Pulmonary artery endothelial cell (primary cell): ENCODE measurements at places on chromosomes 16 and 17. TPM values are rescaled to one million over a fixed set of nuclear protein-coding genes. Genes with fewer than 3 reads are reported as not detected.

Gene GPR179
- total RNA-seq, result not detected in 2 replicates

Gene RNF112
- total RNA-seq, result 0.07 TPM in 2 replicates

Gene PKMYT1
- 4.6 and 8.2 TPM in 2 replicates for total RNA-seq

Gene SEPTIN12
- not detected in 2 replicates for total RNA-seq

Gene GFOD2
- total RNA-seq, result 40.6 and 41.6 TPM in 2 replicates

DNA sequence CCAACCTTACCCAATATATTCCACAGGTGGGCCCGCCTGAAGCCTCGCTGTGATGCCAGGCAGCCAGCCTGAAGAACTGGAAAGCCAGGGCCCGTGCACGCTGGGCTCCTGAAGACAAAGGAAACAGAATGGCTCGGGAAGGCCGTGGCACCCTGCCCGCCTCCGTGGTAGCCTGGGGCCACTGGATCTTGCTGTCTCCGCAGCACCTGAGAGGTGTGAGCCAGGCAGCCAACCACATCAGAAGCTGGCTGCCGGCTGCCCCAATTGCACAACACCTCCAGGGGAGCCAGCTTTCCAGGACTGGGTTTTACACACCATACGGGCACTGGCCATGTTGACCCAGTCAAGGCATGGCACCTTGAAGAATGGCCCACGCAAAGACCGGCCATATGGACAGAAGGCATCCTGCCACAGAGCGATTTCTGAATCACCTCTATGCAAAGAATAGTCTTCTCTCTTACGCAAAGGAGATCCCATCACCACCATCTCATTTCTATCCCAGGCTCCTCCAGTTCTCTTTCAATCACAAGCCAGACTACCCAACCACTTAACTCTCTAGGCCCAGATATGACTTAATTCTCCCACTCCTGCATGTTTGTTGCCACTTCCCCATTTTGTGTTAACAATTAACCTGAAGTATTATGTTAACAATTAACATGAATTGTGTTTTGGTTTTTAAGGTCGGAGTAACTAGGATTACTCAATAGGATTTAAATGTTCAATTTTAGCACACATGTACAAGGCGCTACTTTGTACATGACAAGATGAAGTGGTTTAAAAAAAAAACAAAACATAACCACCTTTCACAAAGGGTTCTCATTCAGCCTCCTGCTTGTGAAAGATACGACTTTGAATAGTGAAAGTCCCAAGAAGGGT lies 32.1 kb downstream of the ZFHX3 start:
- no peak for DNase-seq

- DNase-seq, result no peak
Observed at GRCh38 chr16:17224879-17225281, 245.9 kb downstream of the XYLT1 start.

DNA sequence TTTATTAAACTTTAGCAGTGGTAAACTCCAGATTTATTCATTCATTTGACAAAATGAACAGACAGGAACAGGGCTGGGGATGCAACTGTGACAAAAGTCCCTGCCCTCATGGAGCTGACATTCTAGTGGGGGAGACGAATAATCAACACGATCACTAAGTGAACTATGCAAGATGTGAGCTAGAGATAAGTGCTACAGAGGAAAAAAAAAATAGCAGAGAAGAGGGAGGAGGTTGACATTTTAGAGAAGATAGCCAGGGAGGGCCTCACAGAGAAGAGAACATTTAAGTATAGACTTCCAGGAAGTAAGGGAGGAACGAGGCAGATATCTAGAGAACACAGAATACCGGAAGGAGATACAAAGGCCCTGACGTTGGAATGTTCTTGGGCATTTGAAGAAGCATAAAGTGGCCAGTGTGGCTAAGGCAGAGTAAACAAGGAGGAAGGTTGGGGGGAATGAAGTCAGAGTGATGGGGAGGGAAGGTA lies 17.9 kb upstream of the AP1G1 start:
- DNase-seq, result no peak

- no peak for DNase-seq
Observed at GRCh38 chr17:66310528-66311148, 8.2 kb downstream of the PRKCA start.

- no peak for DNase-seq
Observed at GRCh38 chr17:9020096-9020823, 1.1 kb upstream of the NTN1 start.
